ENCODE measurements at places on chromosomes 2 and 18.

GRCh38 chr2:167192833-167193232 lies 304.6 kb downstream of the XIRP2 start:
- peak; percentile 24 for DNase-seq

GRCh38 chr2:212777020-212777491 lies 238.5 kb upstream of the ERBB4 start:
- peak; percentile 29 for DNase-seq

- DNase-seq: no peak
Observed at GRCh38 chr18:7479756-7480155, 87.4 kb upstream of the PTPRM start.

DNA sequence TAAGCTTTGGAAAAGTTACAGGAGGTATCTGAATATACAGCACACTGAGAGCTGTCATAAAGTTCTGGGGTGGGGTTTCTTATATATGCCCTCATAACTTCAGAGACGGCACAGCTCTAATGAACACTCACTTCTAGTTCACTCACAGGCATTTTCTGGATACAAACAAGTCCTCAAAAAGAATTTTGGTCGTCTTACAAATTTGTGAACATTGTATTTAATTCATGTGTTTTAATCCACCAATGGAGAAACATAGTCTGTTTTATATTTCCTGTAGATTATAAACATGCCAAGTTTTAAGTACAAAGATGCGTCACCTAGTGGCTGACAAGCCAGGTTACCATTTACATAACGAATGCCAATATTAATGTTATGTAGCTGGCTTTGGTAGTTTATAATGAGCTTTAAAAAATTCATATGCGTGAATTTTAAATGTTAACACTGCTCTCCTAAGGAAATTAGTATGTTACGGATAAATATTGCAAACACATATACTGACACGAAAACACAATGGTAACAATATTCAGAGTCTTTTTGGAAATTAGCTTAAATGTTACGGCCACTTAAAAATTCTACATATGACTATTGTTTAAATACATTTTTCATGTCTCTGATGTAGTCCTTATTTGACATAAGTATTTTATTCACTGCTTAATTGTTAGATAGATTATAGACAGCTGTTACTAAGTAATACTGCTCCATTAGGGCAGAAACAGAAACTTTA lies 2.5 kb downstream of the COL3A1 start:
- peak; percentile 58 for DNase-seq

DNA sequence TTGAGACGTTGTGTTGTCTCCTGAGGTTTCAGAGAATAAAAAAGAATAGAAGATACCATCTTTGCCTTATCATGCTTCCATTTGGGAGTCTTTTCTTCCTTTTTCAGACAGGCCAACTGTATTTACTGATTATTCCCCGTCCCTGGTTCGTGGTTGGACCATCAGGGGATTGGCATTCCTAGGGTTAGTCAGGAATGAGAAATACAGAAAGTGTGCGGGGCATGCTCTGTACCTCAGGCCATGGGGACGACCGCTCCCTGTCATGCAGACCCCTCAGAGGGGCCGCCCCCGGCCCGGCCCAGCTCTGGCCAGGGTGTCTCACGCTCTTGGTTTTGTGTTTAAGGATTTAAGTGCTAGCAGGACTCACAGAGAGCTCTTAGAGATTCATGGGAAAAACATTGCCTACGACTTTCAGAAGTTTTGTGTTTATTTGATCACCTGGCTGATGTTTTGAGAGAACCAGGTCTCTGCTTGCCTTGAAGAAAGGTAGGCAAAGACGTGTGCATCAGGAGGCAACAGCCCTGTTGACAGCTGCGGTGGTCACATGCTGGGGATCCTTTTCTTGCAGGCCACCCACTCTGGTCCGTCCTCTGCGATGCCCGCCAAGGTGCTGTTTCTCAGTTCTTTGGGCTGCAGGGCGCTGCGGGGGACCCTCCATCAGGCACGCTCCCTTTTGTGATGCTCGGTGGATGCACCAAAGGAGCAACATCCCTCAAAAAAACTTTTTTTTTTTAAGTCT lies 317.8 kb downstream of the AGAP1 start:
- DNase-seq: no peak

Data from HS-5 (cell line).